COLO829 (cell line): ENCODE measurements at places on chromosomes 4 and X.

- DNase-seq: no peak
Observed at GRCh38 chrX:134990475-134990800, 353 bp upstream of the SMIM10 start.

DNA sequence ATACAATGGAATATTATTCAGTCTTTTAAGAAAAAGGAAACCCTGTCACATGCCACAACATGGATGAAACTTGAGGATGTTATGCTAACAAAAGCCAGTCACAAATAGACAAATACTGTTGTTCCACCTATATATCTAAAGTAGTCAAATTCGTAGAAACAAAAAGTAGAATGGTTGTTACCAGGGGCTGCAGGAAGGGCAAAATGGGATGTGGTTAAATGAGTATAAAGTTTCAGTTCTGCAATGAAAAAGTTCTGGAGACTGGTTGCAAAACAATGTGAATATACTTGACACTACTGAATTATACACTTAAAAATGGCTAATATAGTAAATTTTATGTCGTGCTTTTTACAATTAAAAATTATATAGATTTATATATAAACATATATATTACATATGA, 12.2 kb downstream of the SPOCK3 start:
- no peak for DNase-seq

DNA sequence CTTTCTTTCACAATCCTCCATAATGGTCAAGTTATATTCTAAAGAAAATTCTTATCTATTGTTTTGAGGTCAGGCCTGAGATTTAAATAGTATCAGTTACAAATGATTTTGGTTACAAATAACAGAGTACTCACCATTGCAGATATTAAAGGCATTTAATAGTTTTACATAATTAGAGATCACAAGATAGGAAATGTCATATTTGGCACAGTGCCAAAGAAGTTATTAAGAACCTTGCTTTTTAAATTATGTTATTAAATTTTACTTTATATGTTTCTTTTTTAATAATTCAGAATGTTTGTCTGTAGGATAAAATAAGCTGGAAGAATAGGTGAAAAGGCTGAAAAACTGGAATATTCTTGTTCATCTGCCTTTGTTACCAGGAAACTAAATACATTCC, 1174.7 kb downstream of the PCDH18 start:
- DNase-seq: no peak

- DNase-seq: no peak
Observed at GRCh38 chr4:71609651-71610050, 174.2 kb downstream of the GC start.

DNA sequence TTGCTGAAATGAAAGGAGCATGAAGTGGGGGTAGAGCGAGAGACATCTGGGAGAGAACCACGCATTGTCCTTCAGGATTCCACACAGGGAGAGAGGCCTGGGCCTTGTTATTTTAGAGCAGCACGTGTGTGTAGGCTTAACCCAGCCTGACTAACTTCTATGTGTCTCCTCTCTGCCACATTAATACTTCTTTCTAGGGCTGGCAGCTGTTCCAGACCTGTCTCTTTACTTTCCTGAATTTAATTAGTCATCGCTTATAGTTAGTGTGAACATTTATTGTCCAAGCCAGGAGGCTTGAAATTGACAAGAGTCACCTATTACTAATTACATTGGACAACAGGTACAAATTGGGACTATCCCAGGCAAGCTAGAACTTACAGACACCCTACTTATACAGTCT, 51.3 kb downstream of the SMAD1 start:
- no peak for DNase-seq

- no peak for DNase-seq
Observed at GRCh38 chr4:165656829-165657490, 216.1 kb upstream of the TLL1 start.

GRCh38 chrX:79524642-79525041, 157.5 kb upstream of the ITM2A start:
- no peak for DNase-seq

- no peak for DNase-seq
Observed at GRCh38 chrX:85221361-85221760, 22.2 kb downstream of the SATL1 start.

DNA sequence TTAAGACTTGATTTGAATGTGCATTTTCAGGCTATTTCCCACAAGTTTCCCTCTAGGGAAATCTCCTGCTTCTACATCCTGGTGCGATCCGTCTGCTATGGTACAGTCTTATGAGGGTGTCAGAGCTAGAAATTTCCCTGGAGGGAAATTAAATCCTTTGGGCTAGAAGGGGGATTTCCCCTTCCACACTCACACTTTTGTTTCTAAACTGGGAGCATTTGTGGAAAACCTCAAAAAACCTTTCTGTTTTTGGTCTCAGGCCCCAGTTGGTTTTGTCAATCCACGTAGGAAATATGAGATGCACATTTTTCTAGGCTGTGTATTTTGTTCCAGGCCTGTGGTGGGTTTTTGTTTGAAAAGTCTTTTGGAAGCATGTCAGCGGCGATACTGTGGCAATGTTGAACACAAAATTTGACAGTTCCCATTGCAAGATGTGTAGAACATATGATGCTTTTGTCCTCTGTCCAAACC, 17.8 kb downstream of the HMGB3 start:
- no peak for DNase-seq

GRCh38 chrX:129726307-129727111, 12.3 kb upstream of the XPNPEP2 start:
- DNase-seq: peak; percentile 43

DNA sequence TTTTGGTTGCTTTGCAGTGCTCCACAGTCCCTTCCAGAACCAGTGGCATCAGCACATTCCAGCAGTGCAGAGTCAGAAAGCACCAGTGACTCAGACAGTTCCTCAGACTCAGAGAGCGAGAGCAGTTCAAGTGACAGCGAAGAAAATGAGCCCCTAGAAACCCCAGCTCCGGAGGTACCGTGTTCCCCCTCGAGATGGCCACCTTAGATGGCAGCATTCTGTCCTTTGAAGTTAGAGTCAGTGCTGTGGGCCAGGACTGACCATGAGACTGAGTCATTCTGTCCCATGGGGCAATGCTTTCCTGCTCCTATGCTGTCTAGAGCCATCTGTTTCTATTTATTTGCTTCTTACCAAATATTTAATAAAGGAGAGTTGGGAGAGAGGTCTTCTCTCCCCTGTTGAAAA, 112.3 kb downstream of the KLHL8 start:
- peak; percentile 29 for DNase-seq

DNA sequence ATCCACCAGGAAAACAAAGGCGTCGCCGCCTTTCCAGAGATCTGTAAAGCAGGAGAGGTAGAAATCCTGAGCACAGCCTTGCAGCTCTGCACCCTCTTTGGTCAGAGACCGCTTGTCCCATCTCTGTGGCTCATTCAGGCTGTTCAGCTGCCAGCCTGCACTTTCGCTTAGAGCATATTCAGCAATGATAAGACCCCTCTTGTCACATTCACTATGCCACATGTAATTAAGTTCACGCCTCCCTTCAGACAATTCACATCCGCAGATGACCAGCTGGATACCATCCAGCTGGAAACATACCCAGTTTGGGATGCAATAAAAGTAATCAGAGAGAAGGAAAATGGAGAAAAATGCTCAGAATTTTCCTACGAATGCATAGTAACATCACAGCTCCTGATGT, 335.4 kb downstream of the UNC5C start:
- no peak for DNase-seq

DNA sequence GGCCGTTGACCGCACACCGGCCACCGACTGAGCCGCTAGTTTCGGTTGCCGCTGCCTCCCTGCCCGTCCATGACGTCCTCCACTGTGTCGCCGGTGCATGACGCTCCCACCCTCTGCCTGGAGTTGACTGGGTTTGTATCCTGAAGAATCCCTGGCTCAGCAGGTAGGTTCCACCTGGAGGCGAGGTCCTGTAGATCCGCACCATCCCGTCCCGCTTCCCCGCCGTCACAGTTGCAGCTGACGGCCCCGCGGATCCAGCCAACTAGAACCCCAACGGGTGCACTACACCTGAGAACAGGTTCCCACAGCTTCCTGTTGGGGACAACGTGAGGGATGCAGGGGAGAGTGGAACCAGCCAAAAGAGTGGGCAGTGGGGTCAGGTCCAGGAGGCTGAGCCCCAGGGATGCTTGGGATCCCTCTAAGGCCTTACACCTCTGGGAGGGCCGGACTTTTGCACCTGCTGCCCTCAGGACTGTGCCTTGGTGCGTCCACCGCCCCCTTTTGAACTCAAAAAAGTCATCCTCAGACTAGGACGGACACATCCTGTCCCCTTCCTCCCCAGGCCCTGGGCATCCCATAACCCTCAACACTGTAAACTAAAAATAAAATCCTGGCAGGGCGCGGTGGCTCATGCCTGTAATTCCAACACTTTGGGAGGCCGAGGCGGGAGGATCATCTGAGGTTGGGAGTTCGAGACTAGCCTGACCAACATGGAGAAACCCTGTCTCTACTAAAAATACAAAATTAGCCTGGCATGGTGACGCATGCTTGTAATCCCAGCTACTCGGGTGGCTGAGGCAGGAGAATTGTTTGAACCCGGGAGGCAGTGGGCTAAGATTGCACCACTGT, 1.1 kb upstream of the SLBP start:
- DNase-seq: no peak

- DNase-seq: no peak
Observed at GRCh38 chr4:181599134-181599533, 644.1 kb upstream of the TENM3 start.

GRCh38 chr4:8852118-8852704, 19.4 kb downstream of the HMX1 start:
- DNase-seq: no peak

DNA sequence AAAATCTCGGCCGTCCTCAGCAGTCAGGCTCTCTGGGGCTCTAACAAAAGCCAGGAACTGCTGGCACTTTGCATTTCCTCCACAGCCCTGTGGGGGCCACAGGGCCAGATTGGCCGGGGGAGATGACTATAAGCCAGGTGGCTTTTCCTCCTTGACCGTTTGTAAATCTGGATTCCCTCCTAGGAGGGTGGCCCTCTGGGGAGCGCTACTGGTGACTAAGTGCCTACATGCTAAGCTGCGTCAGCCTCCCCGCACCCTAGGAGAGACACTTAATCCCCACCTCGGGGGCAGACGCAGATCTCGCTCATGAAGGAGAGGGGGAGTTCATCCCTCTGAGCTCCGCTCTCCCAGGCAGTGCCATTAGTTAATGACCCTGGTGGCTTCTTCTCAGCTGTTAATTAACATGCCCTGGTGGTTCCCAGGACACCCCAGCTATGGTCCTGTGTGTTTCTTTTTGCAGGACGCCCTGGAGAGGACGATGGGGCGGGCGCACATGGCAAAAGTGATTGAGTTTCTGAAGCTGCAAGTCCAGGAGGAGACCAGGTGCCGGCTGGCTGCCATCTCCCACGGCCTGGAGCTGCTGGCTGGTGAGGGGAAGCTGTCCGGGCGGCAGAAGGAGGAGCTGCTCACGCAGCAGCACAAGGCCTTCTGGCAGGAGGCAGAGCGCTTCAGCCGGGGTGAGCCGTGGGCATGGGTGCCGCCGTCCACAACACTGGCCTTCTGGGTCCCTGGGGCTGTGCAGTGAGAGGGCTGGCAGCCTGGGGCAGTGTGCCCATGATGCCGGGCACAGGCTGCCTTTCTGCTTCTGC, 41.6 kb downstream of the EVC start:
- no peak for DNase-seq

DNA sequence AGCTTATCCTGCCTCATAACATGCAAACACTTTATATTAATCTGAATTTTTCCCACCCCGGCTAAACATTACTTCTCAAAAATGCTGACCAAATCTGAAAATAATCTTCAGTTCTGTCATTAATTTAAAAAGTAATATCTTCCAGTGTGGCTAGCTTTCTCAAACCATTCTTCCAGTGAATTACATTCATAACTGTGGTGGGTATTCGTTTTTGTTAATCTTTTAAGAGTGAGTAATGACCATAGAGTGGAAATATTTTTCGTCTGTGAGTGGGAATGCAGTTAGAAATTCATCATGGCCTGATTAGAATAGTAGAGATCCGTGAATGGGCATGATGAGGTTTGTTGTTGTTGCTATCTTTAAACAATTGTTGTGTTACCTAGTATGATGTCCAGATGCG, 138.6 kb upstream of the SFRP2 start:
- DNase-seq: no peak

GRCh38 chr4:26726655-26727387, 133.8 kb upstream of the STIM2 start:
- no peak for DNase-seq

- no peak for DNase-seq
Observed at GRCh38 chr4:26386386-26386785, 65.6 kb downstream of the RBPJ start.

DNA sequence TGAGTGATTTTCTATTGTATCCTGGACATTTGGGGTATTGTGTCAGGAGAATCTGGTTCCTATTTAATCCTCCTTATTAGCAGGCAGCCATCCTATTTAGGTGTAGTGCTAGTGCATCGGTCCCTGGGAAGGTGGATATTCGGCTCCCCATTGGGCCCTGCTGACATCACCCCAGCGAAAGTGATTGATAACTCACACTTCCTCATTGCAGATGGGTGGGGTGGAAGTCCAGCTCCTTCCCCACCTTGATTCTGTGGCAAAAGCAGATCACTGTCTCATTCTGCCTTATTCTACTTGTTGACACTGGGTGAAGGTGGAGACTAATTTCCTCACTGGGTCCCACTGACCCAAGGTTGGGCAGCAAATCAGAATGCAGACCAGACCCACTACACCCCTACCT, 23.2 kb upstream of the BRS3 start:
- no peak for DNase-seq

GRCh38 chrX:153818571-153819383, 11.6 kb downstream of the PDZD4 start:
- no peak for DNase-seq

- DNase-seq: no peak
Observed at GRCh38 chr4:184476695-184477094, 2.3 kb upstream of the IRF2 start.

DNA sequence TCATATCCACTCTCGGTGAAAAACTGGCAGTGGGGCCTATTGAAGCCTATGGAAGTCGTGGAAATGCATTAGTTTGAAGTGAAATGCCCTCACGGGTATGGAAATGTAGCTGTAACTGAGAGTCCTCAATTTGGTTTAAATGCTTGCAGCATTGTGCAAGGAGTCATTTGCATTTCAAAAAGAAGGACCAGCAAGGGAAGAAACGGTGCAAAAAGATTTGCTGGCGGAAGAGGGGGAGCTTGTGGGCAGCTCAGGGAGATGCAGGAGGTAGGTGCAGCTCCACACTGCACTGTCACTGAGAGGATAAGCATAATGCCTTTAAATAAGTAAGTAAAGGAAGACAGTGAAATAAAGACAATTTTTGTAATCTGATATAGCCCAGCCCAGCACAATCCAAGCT, 400.4 kb upstream of the DIPK2B start:
- DNase-seq: no peak

DNA sequence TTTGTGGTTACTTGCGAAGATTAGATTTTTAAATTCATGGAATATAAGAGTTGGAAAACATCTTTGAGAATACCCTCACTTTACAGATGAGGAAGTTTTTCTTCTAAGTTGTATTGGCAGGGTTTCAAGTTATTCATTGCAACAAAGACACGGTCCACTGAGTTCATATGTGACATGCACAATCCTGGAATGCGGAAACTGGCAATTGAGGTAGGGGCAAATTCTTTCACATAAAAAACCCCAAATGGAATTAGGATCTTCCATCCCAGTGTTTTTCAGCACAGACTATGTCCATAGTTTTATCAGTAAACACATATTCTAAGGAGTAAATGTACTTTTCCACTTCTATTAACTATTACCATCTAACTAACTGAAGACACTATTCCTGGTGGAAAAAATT, 81.8 kb upstream of the NAP1L5 start:
- no peak for DNase-seq
